Kidney (tissue), 22 donors: ENCODE measurements at places on chromosomes 12 and 14.
A peak's percentile ranks its signal among the peaks of the same experiment; 100 is the strongest.

GRCh38 chr12:14399871-14400270, 34.4 kb downstream of the ATF7IP start:
- no peak for DNase-seq

DNA sequence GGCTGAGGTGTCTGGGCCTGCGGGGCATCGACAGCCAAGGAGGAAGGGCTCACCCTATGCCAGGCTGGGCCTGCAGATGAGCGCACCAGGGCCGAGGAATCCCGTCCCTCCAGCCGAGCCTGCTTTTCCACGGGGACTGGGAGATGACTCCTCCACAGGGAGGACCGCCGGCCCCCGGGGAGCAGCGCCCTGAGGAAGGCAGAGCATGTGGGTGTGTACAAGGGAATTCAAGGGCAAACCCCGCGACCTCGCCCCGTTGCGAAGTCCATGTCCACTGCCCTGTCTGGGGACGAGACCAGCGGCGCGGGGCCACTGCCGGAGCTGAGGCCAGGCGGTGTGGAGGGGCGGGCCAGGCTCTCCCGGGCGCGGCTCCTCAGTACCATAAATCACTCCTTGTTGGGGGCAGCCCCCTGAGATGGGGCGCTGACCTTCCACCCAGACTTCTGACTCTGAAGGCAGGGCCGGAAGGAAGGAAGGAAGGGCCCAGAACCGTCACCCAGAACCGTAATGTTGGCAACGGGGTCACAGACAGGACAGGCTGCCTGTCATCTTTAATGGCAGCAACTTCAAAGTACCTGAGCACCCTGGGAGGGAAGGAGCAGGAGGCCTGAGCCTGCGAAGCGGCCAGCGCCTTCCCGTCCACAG, 52.5 kb downstream of the RNF34 start:
- DNase-seq = peak; percentile 83

- DNase-seq = no peak
Observed at GRCh38 chr12:114440270-114441038, 34.5 kb upstream of the TBX5 start.

- DNase-seq = no peak
Observed at GRCh38 chr14:38762845-38763244, 340.2 kb downstream of the SEC23A start.

DNA sequence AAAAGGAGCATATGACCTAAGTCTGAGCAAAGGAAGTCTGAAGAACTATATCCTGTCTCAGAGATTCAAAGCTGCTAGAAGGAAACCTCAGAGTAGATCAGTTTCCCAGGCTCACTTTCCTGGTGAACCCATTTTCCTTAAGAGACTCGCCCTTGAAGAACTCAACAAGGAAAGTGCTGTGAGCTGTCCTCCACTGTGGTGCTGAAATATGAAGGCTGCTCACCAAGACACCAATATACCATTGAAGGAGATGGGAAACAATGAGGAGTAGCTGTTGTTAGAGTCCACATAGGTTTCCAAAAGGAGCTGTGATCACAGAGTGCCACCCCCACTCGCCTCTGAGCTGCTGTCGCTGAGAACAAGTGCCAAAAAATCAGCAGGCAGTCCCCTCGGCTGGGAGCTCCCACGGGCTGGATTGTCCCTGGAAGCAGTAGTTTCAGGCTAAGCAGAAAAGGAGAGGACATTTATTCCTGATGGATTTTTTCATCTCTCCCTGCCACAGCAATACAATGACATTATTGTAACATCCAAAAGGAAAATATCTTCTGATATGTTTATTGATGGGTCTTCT, 282.1 kb downstream of the RPS29 start:
- peak; percentile 81 for DNase-seq

DNA sequence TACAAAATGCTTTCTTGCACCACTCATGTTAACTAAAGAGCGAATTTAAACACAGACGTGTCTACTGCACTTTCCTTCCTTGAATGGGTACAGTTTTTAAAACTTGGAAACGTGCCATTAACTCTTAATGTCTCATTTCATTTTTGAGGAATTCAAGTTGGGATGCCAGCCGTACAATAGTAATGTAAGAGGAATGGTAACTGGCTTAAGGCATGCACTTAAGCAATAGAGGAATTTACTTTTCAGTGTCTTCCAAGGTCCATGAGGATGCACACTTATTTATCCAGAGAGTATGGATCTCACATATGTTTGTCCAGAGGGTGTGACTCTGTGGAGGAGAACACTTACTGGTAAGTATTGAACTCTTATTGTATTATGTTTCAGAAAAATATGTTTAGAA, 52.9 kb downstream of the PPP4R4 start:
- no peak for DNase-seq

- no peak for DNase-seq
Observed at GRCh38 chr14:62629176-62629725, 416.0 kb downstream of the KCNH5 start.

- DNase-seq = no peak
Observed at GRCh38 chr12:103499571-103499970, 3.8 kb upstream of the C12orf42 start.

GRCh38 chr14:50619569-50620141, 48.5 kb downstream of the SAV1 start:
- DNase-seq = no peak

DNA sequence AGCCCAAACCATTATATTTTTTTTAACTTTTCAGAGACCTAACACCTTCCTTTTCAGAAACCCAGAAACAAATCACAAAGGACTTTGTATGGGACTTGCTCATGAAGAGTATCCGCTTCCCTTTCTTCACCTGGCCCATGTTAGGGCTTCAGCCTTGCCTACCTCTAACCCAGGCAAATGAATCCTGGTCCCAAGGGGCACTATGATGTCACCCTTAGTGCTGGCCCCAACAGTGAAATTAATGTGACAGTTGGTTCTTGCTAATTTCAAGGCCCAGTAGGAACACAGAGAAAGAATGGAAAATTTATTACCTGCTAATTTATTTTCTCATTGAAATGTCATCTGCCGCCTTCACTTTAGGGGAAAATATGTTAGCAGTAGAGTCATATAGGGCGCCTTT, 179.8 kb upstream of the NRXN3 start:
- no peak for DNase-seq
